HFF-Myc (cell line): ENCODE measurements at places on chromosomes 6 and 20.
A peak's percentile ranks its signal among the peaks of the same experiment; 100 is the strongest.

DNA sequence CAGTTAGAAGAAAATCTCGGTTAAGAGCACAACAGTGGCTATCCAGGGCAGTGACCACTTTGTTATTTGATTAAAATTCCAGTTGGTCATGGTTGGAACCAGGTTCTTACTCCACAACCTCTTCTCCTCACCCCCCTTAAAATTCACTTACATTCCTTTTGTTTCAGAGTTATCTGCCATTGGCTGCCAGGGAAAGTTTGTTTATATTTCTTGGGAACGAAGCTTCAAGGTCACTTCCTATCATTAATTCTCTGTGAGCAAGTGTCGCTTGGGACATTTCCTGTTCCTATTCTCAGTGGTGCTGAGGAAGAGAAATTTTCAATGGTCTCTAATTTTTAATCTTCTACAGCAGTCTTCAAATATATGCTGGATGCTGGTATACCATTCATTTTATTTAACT, 121.1 kb upstream of the COL21A1 start:
- no peak for DNase-seq

DNA sequence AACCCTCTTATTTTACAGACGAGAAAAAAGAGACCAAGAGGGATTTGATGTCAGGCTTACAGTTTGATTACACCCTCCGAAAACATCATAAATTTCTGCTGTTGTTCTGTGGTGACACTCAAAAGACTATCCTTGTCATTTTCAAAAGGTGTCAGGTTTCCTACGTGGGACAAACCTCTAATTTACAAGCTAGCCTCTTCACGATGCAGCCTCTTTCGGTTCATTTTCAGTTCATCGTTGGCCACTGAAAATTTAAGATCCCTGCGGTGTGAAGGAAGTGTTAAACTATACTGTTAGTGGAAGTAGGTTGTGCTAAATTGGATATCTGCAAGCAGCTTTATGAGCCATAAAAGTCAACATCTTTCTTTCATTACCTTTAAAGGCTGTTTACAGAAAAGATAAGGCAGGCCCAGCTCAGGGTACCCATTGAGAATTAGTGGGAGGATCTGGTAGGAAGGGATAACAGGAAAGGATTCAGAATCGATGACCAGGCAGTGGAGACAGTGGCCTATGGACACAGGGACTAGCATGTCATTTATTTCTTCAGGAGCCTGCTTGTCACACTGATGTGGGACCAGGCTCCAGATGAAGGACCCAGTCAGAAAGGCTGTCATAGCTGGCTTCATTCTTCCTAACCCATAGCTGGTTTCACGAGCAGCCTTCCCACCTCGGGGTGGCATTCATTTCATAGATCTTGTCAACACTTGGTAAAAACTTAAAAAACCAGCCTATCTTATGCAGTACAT, 329.1 kb upstream of the SOX4 start:
- DNase-seq, result no peak

- no peak for DNase-seq
Observed at GRCh38 chr20:43536817-43537440, 21.9 kb upstream of the SGK2 start.

DNA sequence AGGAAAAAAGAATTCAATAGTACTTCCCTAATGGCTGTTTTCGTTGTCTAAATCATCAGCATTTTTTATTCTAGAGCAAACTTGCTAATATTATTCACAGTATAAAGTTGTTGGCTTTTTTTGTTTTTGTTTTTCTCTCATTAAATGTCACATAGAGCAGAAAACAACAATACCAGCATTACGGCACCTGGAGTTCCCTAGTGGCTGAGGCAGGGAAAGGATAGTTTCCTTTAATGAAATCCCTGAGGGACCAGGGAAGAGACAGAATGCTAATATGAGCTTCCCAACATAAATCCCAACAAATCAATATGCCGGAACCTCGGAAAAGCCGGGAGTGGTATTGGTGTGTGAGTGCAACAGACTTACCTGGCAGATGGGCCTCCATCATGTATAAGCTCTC, 235.2 kb upstream of the ASCC3 start:
- no peak for DNase-seq

- no peak for DNase-seq
Observed at GRCh38 chr6:127907960-127908640, 7.2 kb upstream of the THEMIS start.

- DNase-seq, result no peak
Observed at GRCh38 chr6:85468326-85468725, 18.4 kb downstream of the NT5E start.

DNA sequence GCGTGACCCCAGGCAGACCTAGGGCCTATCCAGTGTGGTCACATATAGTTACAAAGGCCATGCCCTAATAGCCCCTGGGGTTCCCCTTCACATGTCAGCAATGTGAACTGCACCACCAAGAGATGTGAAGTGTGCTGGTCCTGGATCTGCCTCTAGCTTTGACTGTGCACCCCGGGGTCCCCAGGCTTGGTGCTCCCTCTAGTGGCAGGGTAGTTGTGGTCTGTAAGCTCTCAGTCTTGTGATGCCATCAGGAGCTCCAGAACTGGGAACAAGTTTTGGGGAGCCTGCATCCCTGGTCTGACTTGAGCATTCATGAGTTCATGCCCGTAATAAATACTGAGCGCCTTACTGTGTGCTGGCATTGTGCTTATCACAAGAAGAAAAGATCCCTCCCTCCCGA, 143.4 kb downstream of the DHX35 start:
- no peak for DNase-seq

DNA sequence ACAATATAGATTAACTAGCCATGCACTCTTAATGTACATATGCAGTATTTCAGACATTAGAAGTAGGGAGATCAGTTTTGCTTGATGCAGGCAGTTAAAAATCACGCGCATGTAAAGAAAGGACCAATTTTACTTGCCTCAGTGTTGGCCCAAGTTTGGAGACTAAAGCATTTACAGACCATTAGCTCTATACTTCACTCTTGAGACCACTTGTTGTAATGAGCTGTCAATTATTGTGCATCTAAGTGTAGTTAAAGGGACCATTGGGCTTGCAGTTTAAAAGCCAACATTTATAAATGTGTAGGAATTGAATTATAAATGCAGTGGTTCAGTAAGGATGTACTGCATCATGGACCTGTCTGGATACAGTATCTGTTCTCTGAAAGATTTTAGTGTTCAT, 53.7 kb downstream of the PLCB4 start:
- no peak for DNase-seq

- no peak for DNase-seq
Observed at GRCh38 chr20:16719421-16719820, 10.4 kb upstream of the SNRPB2 start.

GRCh38 chr20:1427457-1428054, 34.7 kb upstream of the FKBP1A start:
- DNase-seq, result no peak

DNA sequence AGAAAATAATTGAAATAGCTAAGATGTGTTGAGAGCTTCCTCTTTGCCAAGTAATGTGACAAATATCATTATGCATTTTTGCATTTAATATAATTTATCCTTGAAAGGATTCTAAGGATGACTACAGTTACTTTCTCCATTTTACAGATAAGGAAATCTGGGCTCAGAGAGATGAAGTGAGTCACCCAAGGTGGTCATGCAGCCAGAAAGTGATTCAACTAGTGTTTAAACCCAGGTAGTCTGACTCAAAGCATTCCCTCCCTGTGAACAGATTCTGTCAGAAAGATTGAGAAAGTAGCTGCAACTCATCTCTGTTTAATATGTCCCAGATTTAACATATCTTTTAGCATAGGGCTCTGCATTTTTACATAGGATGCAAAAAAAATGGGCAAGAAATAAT, 28.1 kb downstream of the NRSN1 start:
- DNase-seq, result no peak

DNA sequence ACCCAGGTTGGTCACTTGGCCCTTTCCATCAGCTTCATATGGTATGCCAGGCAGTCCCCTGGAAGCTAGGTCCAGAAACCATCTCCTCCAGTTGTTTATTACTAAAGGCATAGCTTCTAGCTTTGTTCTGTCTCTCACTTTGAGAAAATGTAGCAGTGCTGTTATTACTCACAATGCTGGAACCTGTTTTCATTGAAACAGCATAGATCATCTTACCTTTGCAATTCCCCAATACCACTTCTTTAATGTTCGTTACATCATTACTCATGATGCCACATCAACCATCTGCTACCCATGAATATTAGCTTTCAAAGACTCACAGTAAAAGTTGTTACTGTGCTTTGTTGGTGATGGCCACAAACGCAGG, 88.3 kb downstream of the ADAT2 start:
- no peak for DNase-seq

- no peak for DNase-seq
Observed at GRCh38 chr6:31332637-31333602, 24.1 kb downstream of the HLA-B start.

- no peak for DNase-seq
Observed at GRCh38 chr6:155030148-155030720, 35.1 kb downstream of the TIAM2 start.

- DNase-seq, result peak; percentile 56
Observed at GRCh38 chr6:90393232-90393884, 96.7 kb upstream of the BACH2 start.

- peak; percentile 41 for DNase-seq
Observed at GRCh38 chr20:3407771-3408637, 535 bp upstream of the DNAAF9 start.

DNA sequence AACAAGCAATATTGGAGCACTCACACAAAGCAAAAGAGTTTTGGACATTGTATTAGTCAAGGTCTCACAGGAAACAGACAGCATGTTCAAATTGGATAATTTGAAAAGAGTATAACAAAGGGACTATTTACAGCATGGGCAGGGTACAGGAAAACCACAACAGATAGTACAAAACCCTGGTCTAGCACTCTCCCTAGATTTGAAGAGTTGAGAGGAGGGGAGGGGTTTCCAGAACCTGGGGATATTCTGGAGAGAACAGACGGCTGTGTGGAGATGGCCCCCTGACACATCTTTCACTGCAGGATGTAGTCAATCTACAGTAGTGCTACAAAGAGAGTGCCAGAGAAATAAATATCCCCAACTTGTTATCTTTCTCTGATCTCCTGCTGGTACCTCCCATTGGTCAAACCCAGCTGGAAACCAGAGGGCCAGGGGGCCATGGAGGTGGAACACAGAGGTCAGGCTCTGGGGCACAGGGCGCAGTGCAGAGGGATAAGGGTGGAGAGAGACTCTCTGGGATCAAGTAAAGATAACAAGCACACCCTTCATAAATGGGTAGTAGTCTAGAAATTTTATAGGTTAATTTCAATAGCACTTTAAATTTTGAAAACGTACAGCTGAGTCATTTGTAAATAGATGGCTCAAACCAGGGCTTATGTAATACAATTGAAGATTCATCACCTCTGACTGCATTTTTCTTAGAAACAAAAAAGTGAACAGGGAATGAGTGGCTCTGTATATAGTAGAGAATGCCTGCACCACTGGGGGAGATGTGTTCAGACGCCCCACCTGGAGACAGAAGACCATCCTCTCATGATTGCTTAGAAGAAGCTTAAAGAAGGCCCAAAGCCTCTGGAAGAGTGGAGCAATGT, 25.7 kb downstream of the RCAN2 start:
- no peak for DNase-seq

- DNase-seq, result no peak
Observed at GRCh38 chr6:13113981-13114593, 214.2 kb downstream of the TBC1D7 start.

- DNase-seq, result no peak
Observed at GRCh38 chr20:58037631-58038030, 190.8 kb downstream of the ANKRD60 start.

DNA sequence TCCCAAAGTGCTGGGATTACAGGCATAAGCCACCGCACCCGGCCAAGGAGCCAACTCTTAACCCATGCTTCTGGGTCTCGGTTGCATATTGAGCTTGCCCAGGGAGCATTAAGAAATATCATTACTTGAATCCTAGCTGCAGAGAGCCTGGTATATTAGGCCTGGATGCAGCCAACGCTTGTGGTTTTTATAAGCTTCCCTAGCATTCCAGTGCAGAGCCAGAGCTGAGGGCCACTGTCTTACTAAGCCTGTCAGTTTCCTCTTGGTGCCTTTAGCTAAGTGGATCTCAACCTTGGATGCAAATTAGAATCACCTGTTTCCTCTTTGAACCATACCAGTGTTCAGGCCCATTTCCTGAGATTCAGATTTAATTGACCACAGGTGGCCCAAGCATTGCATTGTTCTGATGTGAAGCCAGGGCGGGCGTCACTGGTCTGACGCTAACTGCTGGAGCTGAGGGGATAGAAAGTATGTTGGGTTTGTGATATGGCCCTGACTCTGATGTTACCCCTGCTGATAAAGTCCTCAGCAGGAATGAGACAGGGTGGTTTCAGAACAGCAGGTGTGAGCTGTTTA, 76.3 kb downstream of the BTBD3 start:
- DNase-seq, result peak; percentile 65

DNA sequence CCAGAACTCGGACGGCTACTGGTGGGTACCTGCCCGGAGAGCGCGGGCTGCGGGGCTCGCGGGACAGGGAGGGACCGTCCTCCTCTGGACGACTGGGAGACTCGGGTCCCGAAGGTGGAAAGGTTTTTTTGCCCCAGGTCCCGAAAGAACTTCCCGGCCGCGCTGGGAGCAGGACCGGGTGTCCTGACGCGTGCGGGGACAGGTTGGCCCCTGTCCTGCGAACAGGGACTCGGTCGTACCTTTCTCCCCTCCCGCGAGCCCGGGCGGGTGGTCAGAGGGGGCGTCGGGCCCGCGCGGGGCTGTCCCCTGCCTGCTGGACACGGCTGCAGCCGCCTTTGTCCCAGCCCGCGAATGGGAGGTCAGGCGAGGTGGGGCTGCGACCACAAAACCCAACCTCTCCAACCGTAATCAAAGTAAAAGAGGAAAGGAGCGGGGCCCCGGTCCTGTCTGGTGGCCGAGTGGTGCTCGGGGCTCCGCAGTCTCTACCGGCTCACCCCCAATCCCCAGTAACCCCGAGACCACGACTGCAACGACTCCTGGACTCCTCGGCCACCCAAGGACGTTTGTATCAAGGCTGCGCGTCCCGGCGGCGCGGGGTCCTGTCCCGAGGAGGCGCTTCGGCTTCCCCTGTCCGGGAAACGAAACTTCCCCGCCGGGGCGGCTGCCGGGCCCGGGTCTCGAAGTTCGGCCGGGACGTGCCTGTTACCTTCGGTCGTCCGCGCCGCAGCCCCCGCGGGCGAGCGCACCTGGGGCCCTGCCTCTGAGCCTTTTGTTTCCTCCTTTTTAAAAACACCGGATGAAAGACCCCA, 798 bp downstream of the DSP start:
- no peak for DNase-seq

DNA sequence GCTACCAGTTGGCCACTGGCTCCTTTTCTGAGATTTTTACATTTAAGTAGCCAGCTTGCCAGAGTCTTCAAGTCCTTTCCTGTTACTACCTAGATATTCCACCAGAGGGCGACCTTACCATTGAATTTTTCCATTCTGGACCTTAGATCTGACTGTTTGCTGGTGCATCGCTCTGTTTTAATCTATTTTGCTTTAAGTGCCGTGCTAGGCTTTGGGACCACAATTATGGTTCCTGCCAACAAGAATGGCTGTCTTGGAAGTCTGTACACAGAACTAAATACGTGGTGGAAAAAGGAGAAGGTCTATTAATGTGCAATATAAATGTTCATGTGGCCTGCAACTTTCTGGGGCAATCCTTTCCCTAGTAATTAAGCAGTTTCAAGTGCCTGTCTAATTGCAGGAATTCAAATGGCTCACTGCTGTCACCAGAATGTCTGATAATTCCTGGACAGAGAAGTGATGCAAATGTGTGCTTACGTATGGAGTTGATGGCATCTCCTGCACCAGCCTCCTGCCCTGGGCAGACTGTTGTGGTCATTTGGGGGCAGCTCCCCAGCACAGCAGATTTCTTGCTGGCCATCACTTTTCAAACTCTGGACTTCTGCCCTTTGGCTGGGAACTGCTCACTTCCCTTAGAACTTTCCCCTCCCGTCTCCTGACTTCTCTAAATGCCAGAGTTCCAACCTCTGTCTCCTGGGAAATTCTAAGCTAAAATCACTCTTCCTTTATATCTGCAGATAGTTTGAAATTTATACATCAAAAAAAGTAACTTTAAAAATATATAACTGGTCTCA, 5.6 kb upstream of the HLA-DOA start:
- peak; percentile 76 for DNase-seq
